Thoracic aorta (tissue), 2 donors: ENCODE measurements at places on chromosomes 3 and 15.

- no peak overlapping the region for H3K4me3 ChIP-seq
- H3K27me3 ChIP-seq = no peaks in the 10 kb centered on the region
- no peak overlapping the region for H3K27ac ChIP-seq
- H3K36me3 ChIP-seq = peaks cover 9% of the 10 kb centered on the region
- H3K4me1 ChIP-seq = peaks cover 3% of the 10 kb centered on the region
Observed at GRCh38 chr3:132542577-132542976, 54.5 kb upstream of the ACKR4 start.

GRCh38 chr3:189978753-189979152 lies 141.9 kb downstream of the P3H2 start:
- H3K27me3 ChIP-seq = no peaks in the 10 kb centered on the region
- no peaks in the 10 kb centered on the region for H3K36me3 ChIP-seq
- no peak for DNase-seq
- peaks cover 10% of the 10 kb centered on the region for H3K4me1 ChIP-seq
- no peak overlapping the region for H3K27ac ChIP-seq

GRCh38 chr3:154799800-154800199 lies 280.3 kb upstream of the MME start:
- H3K27ac ChIP-seq = no peak overlapping the region
- H3K4me3 ChIP-seq = no peak overlapping the region
- DNase-seq = no peak
- H3K36me3 ChIP-seq = no peaks in the 10 kb centered on the region
- peaks cover 10% of the 10 kb centered on the region for H3K4me1 ChIP-seq

DNA sequence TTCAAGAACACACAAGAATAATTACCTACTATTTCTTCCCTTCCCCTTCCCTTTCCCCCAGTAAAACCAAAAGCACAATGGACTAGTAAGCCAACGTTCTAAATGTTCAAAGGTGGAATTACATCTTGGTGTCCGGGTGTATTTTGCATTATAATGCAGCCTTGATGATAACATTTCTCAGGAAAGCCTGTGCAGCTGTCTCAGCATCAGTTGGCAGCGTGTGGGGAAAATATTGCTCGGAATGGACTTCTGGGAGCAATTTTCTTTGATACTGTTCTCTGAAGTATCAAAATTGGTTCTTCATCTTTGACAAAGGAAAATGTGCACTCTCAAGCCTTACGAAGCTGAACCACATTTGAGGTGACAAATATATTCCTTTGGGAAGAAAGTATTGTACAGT lies 198.9 kb downstream of the AGBL1 start:
- DNase-seq = no peak
- H3K4me3 ChIP-seq = no peak overlapping the region
- H3K36me3 ChIP-seq = no peaks in the 10 kb centered on the region
- no peaks in the 10 kb centered on the region for H3K4me1 ChIP-seq
- H3K27me3 ChIP-seq = no peaks in the 10 kb centered on the region
- H3K27ac ChIP-seq = no peak overlapping the region

DNA sequence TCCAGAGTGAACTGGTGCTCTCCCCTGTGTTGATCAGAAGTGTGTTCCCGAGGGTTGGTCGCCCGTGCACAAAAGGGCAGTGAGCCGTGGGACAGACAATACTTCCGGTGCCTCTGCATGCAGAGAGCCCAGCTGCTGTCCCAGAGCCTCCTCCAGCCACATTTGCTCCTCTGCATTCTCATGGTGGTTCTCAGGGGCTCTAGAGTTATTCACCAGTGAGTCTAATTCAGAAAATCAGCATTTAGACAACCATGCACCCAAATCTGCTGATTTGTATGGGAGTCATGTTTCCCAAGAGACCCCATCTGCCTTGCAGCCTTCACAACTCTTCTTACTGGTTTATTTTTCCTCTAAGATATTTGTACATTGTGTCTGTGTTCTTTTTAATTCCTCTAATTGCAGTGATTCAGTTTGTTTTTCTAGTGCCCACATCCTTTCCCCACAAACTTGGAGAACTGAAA lies 107.0 kb upstream of the SPRED1 start:
- no peak for DNase-seq
- no peak overlapping the region for H3K4me3 ChIP-seq
- H3K36me3 ChIP-seq = no peaks in the 10 kb centered on the region
- H3K27ac ChIP-seq = no peak overlapping the region
- no peaks in the 10 kb centered on the region for H3K4me1 ChIP-seq
- H3K27me3 ChIP-seq = no peaks in the 10 kb centered on the region

DNA sequence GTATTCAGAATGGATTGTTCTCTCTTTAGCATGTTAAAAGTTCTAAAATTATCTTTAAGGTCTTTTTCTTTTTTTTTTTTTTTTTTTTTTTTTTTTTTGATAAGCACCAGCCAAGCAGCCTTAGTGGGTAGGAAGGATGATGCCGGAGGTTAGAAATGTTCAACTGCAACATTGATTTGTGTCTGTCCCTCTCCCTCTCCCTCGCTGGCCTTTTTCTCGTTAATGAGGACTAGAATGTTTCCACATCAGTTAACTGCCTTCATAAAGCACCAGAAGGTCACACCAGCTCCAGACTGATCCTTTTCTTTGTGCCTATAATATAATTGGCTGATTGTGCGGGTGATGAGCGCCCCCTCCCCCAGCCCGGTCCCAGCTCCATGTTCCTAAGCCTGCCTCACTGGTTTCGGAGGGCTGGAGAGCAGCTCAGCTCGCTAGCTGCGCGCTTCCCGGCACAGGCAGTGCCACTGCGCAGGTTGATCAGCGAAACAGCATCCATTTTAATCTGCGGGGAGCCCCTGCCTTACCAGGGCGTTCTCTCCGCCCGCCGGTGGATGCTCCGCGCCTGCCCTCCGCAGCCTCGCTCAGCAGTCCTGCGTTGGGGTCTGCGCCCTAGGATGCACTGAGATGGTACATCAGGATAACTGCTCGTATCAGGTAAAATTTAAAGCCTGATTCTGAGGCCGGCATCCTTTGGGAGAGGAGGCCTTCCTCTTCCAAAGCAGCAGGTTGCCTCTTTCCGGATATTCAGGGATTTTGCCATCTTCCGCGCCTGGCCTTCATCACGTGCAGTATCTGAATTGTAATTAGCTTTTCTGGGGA lies 148.9 kb upstream of the IL12A start:
- H3K36me3 ChIP-seq = no peaks in the 10 kb centered on the region
- no peak for DNase-seq
- H3K4me1 ChIP-seq = peaks cover 60% of the 10 kb centered on the region
- H3K27me3 ChIP-seq = no peaks in the 10 kb centered on the region
- H3K4me3 ChIP-seq = no peak within 1 kb of the TSS
- no peak within 1 kb of the TSS for H3K27ac ChIP-seq

DNA sequence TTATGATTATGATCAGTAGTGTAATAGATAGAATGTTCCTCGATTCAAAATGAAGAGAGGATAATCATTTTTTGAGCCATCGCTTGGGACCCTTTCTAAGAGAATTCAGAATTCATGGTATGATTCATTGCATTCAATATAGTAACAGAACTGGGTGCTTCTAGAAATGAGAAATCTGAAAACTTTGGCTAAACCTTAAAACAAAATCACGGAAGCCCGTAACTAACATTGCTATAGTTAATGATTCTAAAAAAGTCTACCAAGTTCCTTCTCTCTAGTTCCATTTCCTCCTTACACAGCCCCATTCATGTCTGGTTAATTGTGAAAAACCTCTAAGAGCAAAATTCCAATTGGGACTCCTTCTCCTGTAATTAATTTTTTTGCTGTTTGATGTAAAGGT lies 217.1 kb downstream of the GBE1 start:
- no peaks in the 10 kb centered on the region for H3K4me1 ChIP-seq
- H3K27ac ChIP-seq = no peak overlapping the region
- no peak for DNase-seq
- peaks cover under 1% of the 10 kb centered on the region for H3K36me3 ChIP-seq
- no peak overlapping the region for H3K4me3 ChIP-seq
- no peaks in the 10 kb centered on the region for H3K27me3 ChIP-seq

DNA sequence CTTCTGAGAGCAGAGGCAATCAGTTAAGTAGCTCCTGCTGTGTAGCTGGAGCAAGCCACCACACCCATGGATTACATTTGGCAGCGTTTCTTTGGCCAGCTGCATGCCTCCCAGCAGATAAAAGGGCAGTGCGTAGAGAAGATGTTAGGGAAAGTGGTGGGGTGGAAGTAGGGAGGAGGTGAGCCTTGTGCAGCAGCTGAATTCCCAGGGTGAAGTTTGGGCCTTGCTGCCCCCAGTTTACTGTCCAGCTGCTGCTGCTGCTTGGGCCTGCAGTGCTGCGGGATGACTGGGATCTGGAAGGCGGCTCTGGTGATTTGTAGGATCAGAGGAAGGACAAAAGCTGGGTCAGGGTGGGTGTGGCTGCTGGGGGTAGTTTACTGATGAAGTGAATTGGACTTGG lies 318.7 kb upstream of the C2CD4B start:
- H3K27me3 ChIP-seq = no peaks in the 10 kb centered on the region
- H3K4me1 ChIP-seq = peaks cover 26% of the 10 kb centered on the region
- no peak overlapping the region for H3K4me3 ChIP-seq

DNA sequence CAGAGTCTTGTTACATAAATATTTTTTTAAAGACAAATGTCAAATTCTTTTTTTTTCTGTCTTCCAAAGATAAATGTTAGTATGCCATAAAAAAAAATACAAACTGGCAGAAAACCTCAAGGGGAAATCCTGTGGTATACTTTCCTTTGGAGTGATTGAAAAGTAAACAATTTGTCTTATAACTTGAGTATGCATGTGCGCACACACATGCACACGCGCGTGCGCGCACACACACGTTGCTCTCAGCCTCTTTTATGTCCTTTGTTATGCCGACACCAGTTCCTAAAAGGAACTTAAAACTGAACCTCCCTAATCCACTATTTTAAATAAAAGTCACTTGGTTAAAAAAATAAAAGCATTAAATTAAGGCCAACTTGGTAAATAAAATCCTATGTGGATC lies 58.1 kb downstream of the TGFBR2 start:
- no peak overlapping the region for H3K27ac ChIP-seq
- H3K27me3 ChIP-seq = no peaks in the 10 kb centered on the region
- H3K4me1 ChIP-seq = peaks cover 59% of the 10 kb centered on the region
- H3K36me3 ChIP-seq = no peaks in the 10 kb centered on the region

- H3K36me3 ChIP-seq = no peaks in the 10 kb centered on the region
- no peak overlapping the region for H3K27ac ChIP-seq
- no peak for DNase-seq
- no peaks in the 10 kb centered on the region for H3K4me1 ChIP-seq
- H3K27me3 ChIP-seq = no peaks in the 10 kb centered on the region
- no peak overlapping the region for H3K4me3 ChIP-seq
Observed at GRCh38 chr3:32381922-32382321, 9.7 kb upstream of the CMTM7 start.

GRCh38 chr3:113695431-113695785 lies 1.0 kb downstream of the USF3 start:
- DNase-seq = no peak
- peak overlapping the region; percentile 94 for H3K27ac ChIP-seq
- peak overlapping the region; percentile 84 for H3K4me3 ChIP-seq
- peaks cover 22% of the 10 kb centered on the region for H3K4me1 ChIP-seq

- H3K4me1 ChIP-seq = peaks cover 9% of the 10 kb centered on the region
- no peak overlapping the region for H3K4me3 ChIP-seq
- DNase-seq = no peak
- H3K36me3 ChIP-seq = no peaks in the 10 kb centered on the region
Observed at GRCh38 chr3:143495527-143495926, 352.7 kb downstream of the SLC9A9 start.

DNA sequence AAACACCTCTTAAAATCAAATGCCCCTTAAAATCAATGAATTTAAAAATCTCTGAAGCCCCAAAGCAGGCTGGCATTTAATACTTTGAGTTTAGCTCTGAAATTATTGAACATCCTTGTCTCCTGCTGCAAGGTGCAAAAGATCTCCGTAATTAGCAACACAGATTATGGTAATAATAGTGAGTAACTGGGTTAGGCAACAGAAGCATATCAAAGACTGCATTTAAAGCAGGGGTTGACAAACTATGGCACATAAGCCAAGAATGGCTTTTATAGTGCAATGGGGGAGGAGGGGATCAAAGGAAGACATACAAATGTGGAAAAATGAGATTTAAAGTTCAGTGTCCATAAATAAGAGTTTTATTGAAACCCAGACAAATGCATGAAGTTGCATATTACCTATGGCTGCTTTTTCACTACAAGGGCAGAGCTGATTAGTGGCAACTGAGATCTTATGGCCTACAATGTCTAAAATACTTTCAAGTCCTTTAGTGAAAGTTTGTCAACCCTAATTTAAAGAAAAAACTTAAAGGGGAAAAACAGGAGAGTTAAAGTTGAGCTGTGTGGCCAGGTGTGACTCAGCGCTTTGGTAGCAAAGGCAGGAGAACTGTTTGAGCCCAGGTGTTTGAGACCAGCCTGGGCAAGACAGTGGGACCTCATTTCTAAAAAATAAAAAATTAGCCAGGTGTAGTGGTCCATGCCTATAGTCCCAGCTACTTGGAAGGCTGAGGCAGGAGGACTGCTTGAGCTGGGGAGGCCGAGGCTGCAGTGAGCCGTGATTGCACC lies 157.6 kb downstream of the TBL1XR1 start:
- no peaks in the 10 kb centered on the region for H3K27me3 ChIP-seq
- H3K36me3 ChIP-seq = peaks cover 16% of the 10 kb centered on the region
- peaks cover 30% of the 10 kb centered on the region for H3K4me1 ChIP-seq
- H3K27ac ChIP-seq = no peak overlapping the region
- DNase-seq = no peak

- no peaks in the 10 kb centered on the region for H3K36me3 ChIP-seq
- H3K4me1 ChIP-seq = no peaks in the 10 kb centered on the region
- H3K27me3 ChIP-seq = no peaks in the 10 kb centered on the region
- no peak overlapping the region for H3K27ac ChIP-seq
- DNase-seq = no peak
Observed at GRCh38 chr15:90807786-90808086, 60.7 kb upstream of the FURIN start.

DNA sequence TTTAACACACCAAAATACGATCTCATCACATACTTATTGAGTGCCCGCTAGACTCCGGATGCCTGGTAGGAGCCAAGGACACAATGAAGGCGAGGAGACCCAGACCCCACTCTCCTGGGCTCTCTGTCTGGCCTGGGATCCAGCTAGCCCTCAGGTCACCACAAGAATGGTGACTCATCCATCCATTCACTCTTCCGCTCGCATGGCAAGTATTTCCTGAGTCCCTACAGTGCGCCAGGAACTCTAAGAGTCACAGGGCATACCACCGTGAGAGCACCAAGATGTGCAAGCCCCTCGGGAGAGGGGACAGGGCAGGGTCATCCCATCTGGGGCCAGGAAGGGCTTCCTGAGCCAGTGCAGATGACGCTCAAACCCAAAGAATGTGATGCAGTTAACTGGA lies 101.6 kb upstream of the PRR20G start:
- no peaks in the 10 kb centered on the region for H3K27me3 ChIP-seq
- no peak overlapping the region for H3K4me3 ChIP-seq
- DNase-seq = no peak
